Choroid plexus epithelial cell (primary cell): ENCODE measurements at places on chromosomes 16 and 17.

GRCh38 chr16:28999577-28999976, 14.7 kb downstream of the LAT start:
- DNase-seq, result no peak

DNA sequence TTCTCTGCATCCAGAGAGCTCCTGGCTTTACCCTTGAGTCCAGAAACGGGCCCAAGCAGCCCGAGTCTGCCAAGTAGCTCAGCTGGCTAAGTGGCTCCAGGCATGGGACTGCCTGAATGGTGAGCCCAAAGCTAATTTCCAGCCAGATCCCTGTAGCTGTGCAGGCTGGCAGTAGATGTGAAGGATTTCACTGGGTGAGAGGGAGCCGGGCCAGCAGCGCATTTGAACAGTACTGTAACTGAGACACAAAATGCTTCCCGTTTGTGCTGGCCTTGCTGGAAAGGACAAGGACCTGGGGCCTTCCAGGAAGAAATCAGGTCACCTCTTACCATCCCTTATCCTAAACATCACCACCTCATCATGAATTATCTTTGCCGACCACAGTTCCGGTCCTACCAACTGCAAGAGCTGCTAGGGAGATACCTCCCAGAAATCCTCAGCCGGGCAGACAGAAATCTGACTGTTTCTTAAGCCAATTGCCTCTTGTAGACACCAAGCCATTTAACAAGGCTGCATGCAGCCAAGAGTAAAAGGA, 3.7 kb downstream of the TIMP2 start:
- DNase-seq, result no peak

DNA sequence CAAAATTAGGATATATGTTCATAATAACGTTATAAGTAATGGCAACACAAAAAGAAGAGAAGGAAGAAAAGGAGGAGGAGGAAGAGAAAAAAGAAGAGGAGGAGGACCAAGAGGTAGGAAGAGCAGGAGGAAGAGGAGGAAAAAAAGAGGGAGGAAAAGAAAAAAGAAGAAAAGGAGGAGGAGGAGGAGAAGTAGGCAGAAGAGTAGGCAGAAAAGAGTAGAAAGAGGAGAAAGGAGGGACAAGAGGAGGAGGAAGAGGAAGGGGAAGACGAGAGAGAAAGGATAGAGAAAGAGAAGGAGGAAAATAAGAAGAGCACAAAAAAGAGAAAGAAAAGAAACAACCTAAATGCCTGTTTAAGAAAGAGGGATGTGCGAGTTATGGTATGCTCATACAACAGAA, 5.6 kb upstream of the CD300LB start:
- no peak for DNase-seq

- no peak for DNase-seq
Measured at GRCh38 chr16:81333356-81333755, 18.6 kb downstream of the GAN start.

GRCh38 chr16:84461413-84462295, 42.8 kb downstream of the MEAK7 start:
- DNase-seq, result no peak

- no peak for DNase-seq
Measured at GRCh38 chr17:38636054-38636453, 30.3 kb upstream of the SRCIN1 start.

- DNase-seq, result no peak
Measured at GRCh38 chr17:31647661-31648060, 211.4 kb downstream of the COPRS start.

- no peak for DNase-seq
Measured at GRCh38 chr17:43917016-43917347, 9.6 kb upstream of the MPP2 start.
